ENCODE measurements at places on chromosomes 3 and 15.

DNA sequence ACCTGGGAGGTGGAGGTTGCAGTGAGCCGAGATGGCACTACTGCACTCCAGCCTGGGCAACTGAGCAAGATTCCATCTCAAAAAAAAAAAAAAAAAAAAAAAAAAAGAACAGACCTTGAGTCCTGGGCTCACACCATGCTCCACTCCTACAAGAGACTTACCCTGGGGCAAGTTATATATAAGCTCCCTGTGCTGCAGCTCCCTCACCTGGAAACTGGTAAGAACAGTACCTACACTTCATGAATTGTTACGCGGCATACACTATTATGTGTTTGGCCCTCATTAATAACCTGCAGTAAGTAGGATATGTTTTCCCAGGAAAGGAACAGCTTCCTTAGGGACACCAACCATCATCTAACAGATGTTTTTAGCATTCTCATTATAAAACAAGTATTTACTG lies 119.6 kb downstream of the FMN1 start:
- no peak for DNase-seq

DNA sequence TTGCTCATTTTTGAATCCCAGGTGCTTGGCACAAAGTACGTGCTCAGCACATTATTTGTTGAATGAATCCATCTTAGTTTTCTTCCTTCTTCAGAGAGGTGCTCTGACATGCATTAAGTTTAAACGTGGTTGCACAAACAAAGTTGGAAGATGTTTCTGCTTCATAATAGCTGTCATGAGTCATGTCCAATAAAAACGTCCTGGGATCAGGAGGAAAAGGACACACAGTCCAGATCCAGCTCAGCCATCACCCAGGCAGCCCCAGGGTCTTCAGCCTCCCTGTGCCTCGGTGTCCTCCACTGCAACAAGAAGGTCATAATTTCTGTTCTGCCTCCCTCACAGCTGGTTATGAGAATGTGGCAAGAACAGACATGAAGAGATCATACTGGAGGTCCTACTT lies 55.4 kb downstream of the CCNL1 start:
- DNase-seq = no peak

DNA sequence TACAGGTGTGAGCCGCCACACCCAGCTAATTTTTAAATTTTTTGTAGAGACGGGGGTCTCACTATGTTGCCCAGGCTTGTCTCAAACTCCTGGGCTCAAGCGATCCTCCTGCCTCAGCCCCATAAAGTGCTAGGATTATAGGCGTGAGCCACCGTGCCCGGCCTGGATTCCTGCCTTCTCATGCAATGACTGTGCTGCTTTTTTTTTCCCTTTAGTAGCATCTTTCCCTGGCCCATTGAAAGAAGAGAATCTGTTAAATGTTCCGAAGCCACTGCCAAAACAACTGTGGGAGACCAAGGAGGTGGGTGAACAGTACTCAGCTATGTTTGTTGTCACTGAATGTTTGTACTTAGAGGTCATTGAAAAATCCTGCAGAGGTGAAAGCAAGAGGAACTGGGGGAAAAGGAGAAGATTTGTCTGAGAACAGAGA lies 88.0 kb downstream of the CRTC3 start:
- DNase-seq = no peak

DNA sequence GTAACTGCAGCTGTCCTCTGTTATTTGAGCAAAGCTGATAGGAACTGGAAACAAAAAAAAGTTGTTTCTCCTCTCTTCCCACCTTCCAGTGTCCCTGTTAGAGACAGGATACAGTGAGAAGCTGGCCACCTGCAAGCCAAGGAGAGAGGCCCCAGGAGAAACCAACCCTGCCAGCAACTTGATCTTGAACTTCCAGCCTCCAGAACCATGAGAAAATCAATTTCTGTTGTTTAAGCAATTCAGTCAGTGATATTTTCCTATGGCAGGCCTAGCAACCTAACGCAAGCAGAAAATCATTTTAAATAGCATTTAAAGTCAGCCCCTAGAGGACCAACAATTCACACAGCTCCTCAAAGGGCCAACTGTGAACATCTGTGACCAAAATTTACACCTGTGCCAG lies 291.3 kb downstream of the OXSM start:
- no peak for DNase-seq

DNA sequence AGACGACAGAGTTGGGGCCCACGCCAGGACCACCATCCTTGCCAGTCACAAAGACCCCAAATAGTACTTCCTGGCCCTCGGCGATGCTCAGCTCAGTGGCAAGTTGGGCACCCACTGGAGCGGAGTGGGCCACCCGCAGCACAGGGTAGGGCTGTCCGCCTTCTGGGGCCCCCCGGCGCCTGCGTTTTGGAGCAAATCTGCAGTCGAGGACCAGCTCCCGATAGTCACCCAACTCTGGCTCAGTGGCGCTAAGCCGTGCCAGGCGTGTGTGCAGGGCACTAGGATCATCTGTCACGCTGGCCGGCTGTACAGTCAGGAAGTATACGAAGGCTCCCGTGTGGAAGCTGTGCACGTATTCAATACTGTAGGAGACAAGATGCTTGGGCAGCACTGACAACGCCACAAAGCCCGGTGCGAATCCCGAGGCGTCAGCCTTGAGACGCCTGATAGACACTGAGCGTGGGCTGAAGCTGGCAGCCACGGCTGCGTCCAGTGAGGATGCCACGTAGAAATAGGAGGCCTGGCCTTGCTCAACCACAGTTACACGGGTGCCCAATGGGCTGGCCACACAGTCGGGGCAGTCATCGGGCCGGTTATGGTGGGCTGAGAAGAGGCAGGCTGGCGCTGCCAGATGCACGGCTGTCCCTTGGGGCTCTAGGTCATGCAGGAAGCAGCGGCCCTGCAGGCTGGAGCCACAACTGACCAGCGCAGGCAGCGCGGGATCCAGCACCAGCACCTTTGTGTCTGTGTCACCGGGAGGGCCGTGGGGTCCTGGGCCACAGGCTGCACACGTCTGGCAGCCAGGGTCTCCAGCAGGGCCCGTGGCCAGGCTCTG lies 945 bp downstream of the MST1R start:
- DNase-seq = no peak

DNA sequence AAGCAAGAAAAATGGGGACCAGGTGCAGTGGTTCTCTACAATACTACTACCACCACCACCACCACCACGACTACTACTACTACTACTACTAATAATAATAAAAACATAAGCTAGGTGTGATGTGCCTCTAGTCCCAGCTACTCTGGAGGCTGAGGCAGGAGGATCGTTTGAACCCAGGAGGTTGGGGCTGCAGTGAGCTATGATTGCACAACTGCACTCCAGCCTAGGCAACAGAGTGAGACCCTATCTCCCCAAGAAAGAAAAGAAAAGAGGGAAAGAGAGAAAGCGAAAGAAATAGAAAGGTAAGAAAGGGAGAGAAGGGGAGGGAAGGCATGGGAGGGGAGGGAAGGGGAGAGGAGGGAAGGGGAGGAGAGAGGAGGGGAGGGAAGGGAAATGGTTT lies 350.6 kb downstream of the FOXP1 start:
- DNase-seq = no peak

- no peak for DNase-seq
Measured at GRCh38 chr3:63895422-63896189, 16.6 kb downstream of the SCAANT1 start.

DNA sequence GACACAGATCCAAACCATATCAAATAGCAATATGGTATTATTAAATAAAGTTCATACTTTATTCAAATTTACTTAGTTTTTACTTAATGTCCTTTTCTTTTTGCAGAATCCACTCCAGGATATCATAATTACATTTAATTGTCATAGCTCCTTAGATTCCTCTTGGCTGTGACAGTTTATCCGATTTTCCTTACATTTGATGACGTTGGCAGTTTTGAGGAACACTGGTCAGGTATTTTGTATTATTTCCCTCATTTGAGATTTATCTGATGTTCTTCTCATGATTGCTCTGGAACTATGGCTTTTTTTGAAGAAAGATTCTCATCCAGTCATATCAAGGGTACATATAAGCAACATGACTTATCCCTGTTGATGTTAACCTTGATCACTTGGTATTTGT lies 198.3 kb upstream of the STAC start:
- no peak for DNase-seq

GRCh38 chr3:146503461-146504202 lies 34.3 kb upstream of the PLSCR2 start:
- DNase-seq = peak; percentile 88
